Adipocyte (in vitro differentiated cells): ENCODE measurements at places on chromosomes 16 and 17.

DNA sequence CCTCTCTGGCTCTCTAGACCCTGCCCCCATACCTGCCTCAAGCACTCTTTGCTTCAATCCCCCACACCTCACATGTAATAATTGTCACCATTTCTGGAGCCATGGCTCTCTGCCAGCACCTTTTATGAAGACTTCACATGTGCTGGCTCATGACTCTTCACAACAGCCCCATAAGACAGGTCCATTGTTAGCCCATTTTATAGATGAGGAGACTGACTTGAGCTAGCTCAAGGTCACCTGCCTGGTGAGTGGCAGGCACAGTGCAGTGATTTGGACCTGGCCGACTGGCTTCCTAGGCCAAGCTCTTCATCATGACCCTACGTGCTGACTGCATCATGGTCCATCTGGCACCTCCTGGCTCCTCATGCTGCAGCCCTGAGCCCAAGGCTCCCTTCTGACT lies 25.0 kb downstream of the FAM20A start:
- no peak for DNase-seq

- DNase-seq, result peak; percentile 34
Observed at GRCh38 chr16:68744744-68745280, 7.7 kb downstream of the CDH1 start.

DNA sequence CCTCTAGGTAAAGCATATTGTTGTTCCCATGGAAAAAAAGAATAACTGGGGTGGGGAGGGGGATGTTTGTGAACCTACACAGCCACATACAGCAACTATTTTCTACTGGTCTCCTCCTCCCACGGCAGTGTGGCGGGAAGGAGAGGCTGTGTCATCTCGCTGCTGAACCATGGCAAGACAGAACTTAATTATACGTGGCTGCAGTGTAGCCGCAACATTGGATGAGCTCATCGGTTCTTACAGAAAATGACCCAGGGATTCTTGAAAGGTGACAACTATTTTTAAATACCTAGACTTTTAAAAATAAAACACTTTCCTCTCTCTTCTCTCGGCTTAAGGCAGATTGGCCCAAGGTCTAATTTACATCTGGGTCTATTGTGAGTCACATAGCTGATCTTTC lies 19.8 kb upstream of the TEKT3 start:
- DNase-seq, result no peak

DNA sequence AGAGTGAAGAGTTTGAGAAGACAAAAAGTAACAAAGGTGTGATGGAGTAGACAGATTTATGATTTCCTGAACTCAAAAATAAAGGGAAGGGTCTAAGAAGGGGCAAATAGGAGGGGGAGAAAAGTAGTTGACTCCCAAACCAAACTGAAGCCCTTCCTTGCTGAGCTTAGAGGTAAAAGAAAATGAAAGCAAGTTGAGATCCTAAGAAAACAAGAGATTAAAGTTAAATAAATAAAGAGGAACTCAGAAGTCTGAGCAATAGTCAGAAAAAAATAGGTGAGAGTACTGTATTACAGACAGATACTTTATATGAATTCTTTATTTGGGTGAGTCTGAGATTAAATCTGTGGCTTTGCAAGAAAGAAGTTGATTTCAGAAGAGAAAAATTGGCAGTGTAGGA lies 3.3 kb upstream of the PSMD12 start:
- DNase-seq, result peak; percentile 16

GRCh38 chr17:55521186-55521585 lies 9.9 kb upstream of the SMIM36 start:
- DNase-seq, result no peak

DNA sequence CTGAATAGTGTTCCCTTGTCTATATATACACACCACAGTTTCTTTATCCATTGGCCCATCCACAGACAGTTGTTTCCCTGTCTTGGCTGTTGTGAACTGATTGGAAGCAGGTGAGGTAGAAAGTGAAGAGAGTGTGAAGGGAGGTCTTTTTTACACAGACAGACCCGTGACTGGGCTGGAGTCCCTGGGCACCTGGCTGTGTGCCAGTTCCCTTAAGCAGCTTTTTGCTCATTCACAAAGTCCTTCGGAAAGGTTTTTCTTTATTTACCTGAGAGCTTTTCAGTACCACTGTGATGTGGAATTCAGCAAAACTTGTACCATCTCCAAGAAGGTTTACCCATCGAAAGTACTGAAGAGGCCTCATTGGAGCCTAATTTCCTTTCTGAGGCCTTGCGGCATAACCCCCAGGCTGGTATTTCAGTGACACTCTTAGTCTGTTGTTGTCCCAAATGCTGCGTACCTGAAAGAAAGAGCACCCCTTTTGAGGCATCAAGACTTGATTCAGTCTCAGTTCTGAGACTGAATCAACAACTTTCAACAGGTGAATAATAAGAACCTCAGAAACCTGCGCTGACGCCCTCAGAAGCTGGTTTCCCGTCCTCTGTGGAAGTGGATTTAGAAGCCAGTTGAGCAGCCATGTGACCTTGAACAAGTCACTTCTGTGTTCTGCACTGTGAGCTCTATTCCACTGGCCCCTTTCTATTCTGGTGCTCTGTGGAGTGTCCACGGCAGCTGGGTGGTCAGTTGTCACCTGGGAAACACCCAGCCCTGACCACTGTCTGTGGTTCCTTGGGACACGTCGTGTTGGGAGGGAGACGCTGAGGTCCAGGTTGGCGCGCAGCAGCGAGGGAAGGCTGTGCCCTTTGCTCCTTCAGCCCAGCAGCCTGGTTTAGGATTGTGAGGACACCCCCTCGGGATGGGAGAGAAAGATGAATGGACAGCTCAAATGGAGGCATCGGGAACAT lies 53.9 kb upstream of the CRISPLD2 start:
- DNase-seq, result no peak

DNA sequence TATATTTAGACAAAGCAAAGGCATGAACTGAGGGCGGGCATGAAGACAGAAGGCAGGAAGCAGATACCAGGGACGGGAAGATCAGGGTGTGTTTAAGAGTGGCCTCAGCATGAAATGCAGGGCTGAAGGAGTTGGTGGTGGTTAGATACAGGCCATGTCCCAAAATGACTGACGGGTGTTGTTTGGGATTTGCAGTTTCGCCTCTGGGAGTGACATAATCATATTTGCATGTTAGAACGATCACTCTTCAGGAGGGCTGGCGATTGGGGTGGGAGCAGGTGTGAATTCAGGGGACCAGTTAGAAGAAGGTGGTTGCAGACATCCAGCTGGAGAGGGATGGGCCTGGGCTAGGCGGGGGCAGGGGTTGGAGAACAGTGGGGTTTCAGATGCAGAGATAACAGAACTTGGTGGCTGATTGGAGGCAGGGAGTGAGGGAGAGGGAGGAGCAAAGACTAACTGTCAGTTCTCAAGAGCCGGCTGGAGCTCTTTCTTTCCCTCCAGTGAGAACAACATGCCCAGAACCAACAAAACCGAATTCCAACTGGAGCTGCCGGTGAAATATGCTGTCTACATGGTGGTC lies 27.2 kb upstream of the ITGAX start:
- DNase-seq, result no peak

DNA sequence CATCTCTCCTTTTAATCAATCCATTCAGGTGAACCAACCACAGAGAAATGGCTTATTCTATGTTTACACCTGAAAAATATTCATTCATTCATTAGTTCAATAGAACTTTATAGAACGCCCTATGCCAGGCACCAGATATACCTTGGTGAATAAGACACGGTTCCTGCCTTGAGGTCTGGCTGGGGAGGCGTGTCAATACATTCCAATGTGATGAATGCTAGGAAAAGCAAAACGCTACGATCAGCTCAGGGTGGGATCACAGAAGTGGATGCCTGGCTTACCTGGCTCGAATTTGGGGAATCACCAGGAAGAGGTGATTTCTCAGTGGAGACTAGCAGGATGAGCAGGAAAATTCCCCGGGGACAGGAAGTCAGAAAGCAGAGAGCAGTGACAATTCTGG lies 17.5 kb upstream of the WFIKKN2 start:
- DNase-seq, result no peak
